M059J (cell line): ENCODE measurements at places on chromosomes 7 and 10. TPM values are rescaled to one million over a fixed set of nuclear protein-coding genes. Genes with fewer than 3 reads are reported as not detected.

CYP2C19 gene
- total RNA-seq, result not detected in 2 replicates

PPP1R3A gene
- total RNA-seq, result not detected in 2 replicates

SUGCT gene
- 5.6 and 6.9 TPM in 2 replicates for total RNA-seq

SPDYE1 gene
- total RNA-seq, result not detected in 2 replicates

MKX gene
- 0.64 and 1.8 TPM in 2 replicates for total RNA-seq

ZNF783 gene
- total RNA-seq, result 3.1 and 6.9 TPM in 2 replicates

FKBP6 gene
- not detected in 2 replicates for total RNA-seq

DNA sequence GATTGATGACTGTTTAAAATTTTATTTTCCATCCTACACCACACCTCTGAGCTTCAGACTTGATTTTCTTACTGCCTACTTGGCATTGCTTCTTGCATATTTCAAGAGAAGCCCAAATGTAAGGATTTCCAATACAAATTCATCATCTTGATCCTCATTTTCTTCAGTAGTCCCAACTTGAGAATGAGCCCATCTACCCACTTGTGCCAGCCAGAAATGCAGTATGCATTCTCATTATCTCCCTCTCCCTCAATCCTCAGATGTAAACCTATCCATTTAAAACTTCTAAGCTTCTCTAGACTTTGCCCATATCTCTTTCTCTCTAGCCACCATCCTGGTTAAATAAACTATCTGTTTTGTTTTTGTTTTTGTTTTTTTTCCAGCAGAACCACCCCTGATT lies 22.4 kb upstream of the EGFR start:
- no peak for DNase-seq

DNA sequence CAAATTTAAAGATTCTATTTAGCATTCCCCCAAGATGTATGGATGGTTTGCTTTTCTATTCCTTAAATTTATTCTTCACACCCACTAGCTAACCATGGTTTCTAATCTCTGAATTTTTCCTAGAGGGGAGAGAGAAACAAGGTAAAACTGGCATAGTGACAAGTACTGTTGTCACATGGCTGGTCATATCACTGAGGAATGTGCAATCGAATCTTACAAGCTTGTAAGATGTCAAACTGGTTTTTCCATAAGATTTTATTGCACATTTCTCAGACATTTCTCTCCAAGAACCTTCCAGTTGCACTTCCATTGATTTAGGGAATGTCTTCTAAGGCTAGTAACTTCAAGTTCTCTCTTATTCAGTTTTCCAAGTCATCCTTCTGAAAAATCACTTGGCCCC lies 89.8 kb downstream of the MBL2 start:
- peak; percentile 38 for DNase-seq

GRCh38 chr7:6530626-6531491 lies 20.4 kb downstream of the GRID2IP start:
- DNase-seq, result no peak

DNA sequence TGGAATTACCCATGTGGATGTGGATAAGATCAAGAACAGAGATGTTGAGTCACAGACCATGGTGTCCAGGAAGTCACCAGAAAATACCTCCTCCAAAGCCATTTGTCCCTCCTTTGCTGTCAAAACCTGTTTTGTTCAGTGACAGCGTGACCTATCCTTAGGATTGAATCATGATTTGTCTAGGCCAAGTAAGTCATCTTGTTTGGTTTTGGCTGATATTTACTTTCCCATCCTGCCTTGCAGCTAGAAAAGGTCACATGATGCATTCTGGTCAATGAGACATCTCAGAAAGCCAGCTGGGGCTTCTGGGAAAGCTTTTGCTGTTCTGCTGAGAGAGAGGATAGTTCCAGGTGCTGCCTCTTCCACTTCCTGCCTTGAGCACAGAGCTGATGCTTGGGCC lies 225.3 kb upstream of the ZMIZ1 start:
- DNase-seq, result no peak

DNA sequence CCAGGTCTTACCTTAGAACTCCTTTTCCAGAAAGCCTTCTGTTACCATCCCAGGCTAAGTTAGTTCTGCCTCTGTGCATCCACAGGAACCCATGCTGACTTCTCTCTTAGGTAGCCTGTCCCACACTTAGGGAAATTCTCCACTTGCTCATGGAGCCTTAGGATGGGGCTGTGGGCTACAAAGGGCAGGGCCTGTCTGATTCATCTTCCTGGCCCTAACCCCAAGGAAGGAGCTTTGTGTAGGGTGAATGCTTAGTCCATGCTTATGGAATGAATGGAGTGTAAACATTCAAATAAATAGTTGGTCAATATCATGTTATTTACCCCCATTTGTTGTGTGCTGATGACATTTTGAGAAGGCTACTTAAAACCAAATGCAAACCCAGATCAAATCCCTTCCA lies 54.7 kb downstream of the EMX2 start:
- no peak for DNase-seq

- no peak for DNase-seq
Measured at GRCh38 chr7:9217204-9217603, 783.8 kb downstream of the NXPH1 start.

GRCh38 chr7:93055543-93056107 lies 62.2 kb downstream of the SAMD9 start:
- DNase-seq, result peak; percentile 55
